Activated CD8-positive, alpha-beta memory T cell treated with anti-CD3 and anti-CD28 coated beads, Interleukin-2, amount 10 ng/mL, durations not matched to agents 7 days and 5 days (primary cell): ENCODE measurements at places on chromosomes 3 and 15.

- DNase-seq: no peak
These were observed 36.9 kb downstream of the PCOLCE2 start for GRCh38 chr3:142852009-142852408.

DNA sequence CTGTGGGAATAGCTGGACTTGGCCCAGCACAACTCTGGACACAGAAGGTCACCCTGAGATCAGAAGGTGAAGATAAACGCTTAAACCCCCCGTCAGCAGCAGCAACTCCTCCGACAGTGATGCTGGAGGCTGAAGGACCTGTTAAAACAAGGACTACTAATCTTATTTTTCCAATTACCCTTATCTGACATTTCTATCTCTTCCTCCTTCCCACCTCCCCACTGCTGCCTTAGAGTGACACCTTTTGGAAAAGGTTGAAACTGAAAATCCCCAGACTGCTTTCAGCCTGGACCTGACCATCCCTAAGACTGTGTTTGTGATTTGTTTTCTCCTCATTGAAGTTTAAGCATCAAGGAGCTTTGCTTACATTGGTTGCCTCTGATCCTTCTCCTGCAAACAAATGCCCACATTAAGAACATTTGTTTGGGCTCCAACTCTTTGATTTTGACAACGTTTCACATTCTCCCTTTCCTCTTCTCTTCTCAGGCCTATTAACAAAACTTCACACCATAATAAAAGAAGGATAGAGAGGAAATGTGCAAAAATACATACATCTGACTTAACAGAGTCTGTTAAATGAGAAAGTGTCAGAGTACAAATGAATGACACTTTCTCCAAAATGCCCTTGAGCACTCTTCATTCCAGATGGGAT lies 410.6 kb upstream of the WNT5A start:
- DNase-seq: no peak

DNA sequence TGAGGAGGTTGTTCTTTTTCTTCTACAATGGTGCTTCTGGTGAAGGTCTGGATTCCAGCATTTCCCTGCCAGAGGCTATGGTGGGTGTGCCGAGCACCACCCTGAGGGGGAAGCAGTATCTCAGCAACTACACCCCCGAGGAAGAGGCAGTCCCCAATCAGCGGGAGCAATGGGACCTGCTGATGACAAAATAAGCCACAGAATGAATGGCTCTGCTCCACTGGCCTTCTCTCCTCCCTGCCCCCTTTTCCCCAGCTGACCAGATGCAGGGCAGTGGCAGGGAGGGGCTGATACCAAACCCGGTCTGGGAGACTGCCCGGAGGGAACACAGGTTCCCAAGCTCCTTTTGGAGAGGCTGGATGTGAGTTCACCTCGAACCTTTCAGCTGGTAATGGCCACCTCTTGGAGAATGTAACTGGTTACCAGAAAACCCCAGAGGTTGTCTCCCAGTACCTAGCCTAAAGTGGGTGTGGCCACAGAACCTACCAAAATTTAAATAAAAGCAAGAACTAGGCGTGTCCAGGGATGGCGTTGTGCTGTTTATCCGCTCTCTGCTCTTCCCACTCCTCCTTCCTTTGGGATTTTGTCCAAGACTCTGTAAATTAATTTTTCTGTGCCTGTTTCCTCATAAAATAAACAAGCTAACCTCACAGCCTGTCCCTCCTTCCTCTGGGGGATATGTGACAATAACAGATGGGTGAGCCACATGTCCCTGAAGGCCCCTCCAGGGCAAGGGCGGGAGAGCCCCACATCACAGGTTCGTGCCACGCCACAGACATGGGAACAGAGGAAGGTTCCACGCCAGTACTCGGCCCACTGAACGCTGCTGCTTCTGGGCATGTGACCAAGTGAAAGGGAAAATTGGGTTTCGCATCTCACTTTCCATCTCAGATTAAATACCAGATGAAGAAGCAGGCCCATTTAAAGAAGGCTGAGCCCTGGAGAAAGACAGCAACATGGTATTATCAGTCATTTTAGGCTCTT lies 35.1 kb upstream of the SPTBN5 start:
- no peak for DNase-seq

- no peak for DNase-seq
These were observed 25.5 kb upstream of the SPTBN5 start for GRCh38 chr15:41919201-41919820.

DNA sequence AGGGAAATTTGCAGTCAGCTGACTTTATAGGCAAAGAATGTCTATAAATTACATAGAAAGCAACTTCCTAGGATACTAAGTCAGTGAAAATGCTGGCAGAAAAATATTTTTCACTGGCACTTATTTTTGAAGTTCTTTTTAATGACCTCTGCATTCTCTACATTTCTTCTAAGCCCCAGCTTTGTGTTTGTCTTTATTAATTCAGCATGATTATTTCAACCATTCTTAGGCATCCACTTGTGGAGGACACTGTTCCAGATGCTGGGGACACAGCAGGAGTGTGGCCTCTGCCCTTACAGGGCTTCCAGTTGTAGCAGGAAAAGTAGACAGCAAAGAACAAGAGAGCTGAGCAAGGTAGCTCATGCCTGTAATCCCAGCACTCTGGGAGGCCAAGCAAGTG lies 15.0 kb downstream of the LRRK1 start:
- no peak for DNase-seq
